ENCODE measurements at places on chromosomes 1 and 21. TPM values are rescaled to one million over a fixed set of nuclear protein-coding genes. Genes with fewer than 3 reads are reported as not detected.

CFHR2 gene
- not detected for total RNA-seq

CYYR1 gene
- 24.7 TPM for total RNA-seq

FCAMR gene
- total RNA-seq: not detected

OPRD1 gene
- total RNA-seq: not detected

PGM1 gene
- total RNA-seq: 283 TPM

GRCh38 chr1:212700223-212700891, 717 bp upstream of the BATF3 start:
- peak; percentile 66 for DNase-seq

DNA sequence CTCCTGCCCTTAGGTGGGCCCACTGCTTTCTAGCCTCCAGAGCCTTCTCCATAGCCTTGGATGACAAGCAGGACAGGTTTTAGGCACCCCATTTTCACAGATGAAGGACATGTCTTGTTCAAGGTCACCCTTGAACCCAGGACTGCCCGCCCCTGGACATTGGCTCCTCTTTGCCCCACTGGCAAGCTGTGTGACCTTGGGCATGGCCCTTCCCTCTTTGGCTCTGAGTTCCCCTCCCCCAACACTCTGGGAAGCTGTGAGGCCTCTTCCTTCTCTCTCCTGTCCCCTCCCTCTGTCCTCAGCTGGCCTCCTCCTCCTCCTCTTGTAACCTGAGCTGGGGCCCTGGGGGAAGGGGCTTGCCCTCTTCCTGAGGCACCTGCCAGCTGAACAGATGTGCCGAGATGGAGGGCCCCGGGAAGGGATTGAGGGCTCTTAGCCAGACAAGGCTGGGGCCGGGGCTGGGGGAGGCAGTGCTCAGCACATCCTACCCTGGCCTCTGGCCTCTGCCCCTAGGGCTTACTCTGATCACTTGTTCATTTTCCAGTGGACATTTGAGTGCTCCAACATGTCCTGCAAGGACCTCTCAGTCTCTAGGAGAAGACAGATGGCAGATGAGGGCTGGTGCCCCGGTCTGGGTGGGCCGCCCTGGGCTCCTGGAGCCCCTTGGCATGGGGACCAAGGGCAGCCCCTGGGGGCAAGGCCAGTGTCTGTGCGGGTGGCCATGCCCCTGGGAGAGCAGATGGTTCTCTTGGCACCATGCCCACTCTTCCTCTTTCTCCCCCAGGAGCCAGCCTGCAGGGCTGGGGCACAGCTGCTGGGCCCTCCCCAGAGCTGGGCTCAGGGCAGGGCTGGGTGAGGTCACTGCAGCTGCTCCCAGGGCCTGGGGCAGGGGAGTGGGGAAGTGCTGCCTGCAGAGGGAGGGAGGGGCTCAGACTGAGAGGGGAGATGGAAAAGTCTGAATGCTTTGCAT, 10.7 kb downstream of the FOXO6 start:
- peak; percentile 69 for DNase-seq

GRCh38 chr21:38839328-38840286, 33.9 kb downstream of the ETS2 start:
- no peak for DNase-seq

DNA sequence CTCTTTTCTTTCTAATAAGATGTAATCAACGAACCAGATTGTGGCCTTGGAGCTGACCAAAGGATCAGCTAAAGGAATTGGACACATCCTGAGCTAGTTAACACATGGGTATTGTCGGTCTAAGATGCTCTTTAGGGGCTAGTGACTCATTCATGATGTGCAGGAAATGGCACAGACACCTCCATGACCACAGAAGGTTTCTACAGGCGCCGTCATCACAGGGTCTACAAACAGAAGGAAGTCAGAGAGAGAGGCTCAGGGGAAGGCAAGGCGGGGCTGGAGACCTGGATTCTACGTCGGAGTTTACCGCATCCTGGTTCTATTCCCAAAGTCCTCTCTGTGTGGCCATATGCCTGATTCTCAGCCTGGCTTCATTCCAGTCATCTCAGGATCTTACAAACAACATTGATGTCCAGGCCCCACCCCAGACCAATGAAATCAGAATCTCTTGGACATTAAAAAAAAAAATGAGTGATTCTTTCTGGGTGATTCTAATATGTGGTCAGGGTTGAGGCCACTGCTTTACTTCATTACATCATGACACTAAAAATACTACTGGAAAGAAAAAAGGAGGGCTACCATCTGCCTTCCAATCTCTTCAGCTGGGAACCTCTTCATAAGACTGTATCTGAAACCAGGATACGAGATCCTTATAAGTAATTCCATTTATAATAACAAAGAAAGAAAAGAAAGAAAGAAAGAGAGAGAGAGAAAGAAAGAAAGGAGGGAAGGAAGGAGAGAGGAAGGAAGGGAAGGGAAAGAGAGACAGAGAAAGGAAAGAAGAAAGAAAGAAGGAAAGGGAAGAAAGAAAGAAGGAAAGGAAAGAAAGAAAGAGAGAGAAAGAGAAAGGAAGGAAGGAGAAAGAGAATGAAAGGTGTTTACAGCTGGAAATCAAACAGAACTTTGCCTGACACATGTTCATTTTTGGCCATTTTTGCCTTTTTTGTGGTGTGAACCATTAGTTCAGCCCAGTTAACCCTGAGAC, 11.6 kb upstream of the KCNJ15 start:
- DNase-seq: no peak

- DNase-seq: no peak
Measured at GRCh38 chr1:62467092-62467491, 30.2 kb downstream of the USP1 start.

DNA sequence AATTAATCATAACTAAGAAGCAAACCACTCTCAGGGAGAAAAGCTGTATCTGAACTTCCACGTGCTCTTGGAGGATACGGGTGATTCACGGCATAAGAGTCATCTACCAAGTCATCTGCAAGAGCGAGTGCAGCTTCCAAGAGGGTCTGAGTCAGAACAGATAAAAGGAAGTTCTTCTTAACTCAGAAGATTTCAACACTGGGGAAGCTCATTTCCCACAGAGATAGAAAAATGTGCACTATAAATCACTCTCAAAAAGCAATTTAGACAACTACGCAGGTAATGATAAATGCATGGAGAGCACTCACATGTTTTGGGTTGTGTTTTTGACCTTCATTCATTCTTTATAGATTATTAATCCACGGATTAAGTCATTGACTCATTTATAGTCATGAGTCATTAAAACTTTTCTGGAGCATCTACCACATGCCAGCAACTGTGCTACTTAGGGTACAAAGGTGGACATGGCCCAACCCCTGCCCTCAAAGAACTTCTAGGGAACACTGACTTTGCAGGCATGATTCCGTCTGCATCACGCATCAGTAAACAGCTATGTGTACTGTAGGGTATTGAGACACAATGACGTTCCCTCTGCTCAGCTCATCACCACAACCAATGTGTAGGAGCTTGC, 20.8 kb downstream of the KCNJ15 start:
- no peak for DNase-seq

- no peak for DNase-seq
Measured at GRCh38 chr1:77273891-77274290, 7.9 kb upstream of the AK5 start.

GRCh38 chr1:25209516-25209915, 22.8 kb downstream of the SYF2 start:
- DNase-seq: no peak

GRCh38 chr21:38753114-38753513, 52.6 kb upstream of the ETS2 start:
- no peak for DNase-seq

- no peak for DNase-seq
Measured at GRCh38 chr1:113899111-113899510, 5.5 kb downstream of the AP4B1 start.
